Stimulated activated CD8-positive, alpha-beta memory T cell treated with anti-CD3 and anti-CD28 coated beads, Interleukin-15, amount 100 ng/mL, for 4 hours (primary cell): ENCODE measurements at places on chromosomes 12 and 14.

GRCh38 chr14:61280526-61281185 is 482 bp downstream of the TMEM30B start:
- DNase-seq: peak; percentile 60

- DNase-seq: no peak
Measured at GRCh38 chr12:12156116-12156515, 85.4 kb downstream of the BCL2L14 start.

- no peak for DNase-seq
Measured at GRCh38 chr12:118274066-118274465, 98.6 kb downstream of the TAOK3 start.

DNA sequence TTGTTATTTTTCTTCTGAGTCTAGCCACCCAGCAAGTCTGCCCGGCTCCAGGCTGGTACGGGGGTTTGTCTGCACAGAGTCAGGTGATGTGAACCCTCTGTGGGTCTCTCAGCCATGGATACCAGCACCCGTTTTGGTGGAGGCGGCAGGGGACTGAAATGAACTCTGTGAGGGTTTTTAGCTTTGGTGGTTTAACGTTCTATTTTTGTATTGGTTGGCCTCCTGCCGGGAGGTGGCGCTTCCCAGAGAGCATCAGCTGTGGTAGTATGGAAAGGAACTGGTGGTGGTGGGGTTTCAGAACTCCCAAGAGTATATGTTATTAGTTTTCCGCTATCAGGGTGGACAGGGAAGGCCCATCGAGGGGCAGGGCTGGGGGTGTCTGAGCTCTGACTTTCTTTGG is 5.3 kb upstream of the SERPINA4 start:
- no peak for DNase-seq

GRCh38 chr12:113449299-113449698 is 22.4 kb downstream of the LHX5 start:
- DNase-seq: no peak

DNA sequence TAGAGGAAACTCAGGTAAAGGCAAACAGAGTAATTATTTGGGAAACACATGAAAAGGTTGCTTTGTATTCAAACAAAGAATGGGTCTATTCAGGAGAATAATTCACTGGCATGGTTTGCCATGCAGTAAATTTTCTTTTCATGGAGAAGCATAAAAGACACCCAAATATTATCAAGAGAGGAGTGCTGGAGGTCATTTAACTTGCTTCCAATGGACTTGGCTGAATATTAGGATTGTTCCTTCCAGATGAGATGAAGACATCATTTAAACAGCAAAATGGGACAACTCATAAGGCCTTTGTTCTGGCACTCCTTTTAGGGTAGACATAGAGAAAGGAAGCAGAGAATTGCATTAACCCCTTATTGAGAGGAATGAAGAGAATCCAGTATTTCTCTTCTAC is 38.7 kb downstream of the WIF1 start:
- no peak for DNase-seq

- DNase-seq: no peak
Measured at GRCh38 chr14:56963381-56963780, 153.1 kb upstream of the OTX2 start.

DNA sequence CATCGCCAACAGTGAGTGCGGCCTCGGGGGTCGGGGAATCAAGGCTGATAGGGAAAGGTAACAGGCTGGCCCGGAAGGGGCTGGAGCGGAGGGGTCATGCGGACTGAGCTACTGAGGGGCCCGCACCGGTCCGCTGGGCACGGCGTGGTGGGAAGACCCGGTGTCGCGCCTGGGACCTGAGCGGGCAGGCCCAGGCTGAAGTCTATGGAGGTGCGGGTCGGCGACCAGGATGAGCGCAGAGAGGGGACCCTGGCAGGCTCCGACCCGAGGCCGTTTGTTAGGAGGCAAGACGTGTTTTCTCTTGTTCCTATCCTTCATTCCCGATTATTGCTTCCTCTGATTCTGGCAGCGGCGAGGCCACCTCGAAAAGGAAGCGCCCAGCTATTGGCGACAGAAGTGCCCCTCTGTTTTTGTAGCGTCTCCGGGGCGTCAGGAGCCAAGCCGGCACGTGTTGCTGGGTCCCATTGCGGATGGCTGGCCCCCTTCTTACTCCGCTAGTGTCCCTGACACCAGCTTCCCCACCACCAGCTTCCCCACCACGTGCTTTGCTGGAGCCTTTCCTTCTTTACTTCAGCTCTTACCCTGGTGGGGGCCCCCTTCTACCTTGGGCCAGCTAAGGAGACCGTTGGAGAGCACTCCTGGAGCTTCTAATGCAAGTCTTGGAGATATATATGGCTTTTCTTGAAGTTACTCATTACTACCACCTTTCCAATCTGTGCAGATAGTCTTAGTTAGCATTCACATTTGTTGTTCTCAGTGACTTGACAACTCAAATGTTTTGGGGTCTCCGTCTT is 653 bp downstream of the PA2G4 start:
- DNase-seq: no peak

DNA sequence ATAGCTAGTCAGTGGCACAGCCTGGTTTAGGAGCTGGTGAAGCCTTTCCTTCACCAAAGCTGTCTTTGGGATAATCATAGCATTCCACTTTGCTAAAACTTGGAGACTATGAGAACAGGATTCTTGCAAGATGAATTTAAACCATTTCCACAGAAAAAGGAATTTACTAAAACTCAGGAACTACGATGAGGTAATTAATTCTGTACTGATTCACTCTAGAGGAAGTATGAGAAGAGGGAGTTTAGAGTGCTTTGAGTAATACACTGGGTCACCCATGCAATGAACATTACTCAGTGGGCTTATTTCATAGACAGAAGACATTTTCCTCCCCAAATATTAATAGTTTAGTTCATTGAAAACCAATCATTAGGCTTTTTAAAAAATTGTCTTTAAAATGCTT is 73.0 kb downstream of the RMST start:
- no peak for DNase-seq

GRCh38 chr14:76844223-76844622 is 18.0 kb downstream of the LRRC74A start:
- peak; percentile 32 for DNase-seq

DNA sequence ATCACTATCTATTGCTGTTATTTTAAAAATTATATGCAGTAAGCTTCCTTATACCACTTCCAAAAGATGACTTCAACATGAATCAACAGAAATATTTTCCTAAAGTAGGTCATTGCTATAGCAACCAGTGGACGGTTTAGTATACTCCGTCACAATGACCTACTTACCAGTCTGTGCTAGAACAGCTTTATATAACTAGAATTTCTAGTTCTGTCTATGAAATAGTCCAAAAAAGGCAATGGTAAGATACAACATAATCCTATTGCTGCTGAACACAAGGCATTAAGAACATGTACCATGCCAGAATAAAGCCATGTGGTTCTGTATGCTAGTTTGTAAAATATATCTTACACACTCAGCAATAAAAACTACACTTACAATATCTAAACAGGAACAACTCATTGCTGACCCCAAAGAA is 40.7 kb upstream of the MTERF2 start:
- no peak for DNase-seq

GRCh38 chr14:35258420-35258819 is 33.8 kb upstream of the PSMA6 start:
- DNase-seq: no peak

DNA sequence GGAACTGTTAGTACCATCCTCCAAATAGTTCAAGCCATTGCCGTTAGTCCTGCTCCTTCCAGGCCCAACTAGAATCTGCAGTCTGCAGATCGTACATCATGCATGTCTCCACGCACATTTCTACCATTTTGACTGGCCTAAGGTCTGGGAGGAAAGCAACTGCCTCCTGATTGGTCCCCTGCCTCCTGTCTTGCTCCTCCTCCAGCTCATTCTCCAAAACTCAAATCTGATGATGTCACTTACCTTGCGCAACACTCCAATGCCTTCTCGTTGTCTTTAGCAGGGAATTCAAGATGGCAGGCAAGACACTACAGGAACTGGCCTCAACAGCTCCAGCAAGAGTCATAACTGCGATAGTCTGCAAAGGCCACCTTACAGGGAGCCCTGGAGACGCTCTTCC is 9.7 kb upstream of the HCAR1 start:
- DNase-seq: no peak

DNA sequence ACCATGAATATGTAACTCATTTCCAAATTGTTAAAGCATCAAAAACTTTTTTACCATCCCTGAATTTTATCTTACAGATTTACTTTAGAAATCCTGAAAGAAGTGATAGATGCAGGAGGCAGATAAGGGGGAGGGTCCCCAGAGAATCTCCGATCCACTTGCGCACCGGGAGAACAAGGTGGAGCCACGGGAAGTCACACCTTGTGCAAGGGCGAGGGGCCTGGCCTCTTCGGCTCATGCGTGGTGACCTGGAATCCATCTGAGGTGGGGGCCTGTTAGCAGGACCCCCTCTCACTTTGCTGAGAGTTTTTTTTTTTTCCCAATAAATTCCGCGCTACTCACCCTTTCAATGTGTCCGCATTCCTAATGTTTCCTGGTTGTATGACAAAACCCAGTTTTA is 80.2 kb upstream of the CDKN3 start:
- DNase-seq: no peak

GRCh38 chr14:90697132-90697531 is 119.1 kb downstream of the TTC7B start:
- no peak for DNase-seq

DNA sequence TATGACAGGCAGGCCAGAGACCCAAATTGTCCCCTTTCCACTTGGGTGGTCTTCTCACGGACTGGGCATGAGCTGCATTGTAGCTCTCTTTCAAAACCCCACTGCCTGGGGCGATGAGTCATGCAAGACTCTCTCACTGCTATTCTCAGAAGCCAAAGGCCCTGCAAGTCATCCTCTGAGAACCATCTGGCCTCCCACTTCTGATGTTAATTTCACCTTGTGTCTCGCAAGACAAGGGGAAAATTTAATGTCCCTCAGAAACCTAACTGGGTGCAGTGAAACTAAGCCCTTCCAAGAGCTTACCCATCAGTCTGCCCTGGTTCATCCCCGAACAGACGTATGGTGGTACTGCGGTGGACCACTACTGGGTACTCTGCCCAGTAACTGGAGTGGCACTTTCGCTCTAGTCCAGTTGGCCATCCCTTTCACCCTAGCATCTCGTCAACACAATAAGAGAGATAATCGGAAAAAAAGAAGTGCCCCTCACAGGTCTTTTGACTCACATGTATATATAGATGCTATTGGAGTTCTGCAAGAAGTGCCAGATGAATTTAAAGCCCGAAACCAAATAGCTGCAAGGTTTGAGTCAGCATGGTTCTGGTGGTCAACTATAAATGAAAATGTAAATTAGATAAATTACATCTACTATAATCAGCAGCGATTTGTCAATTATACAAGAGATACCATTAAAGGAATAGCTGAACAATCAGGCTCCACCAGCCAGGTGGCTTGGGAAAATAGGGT is 31.3 kb upstream of the LALBA start:
- no peak for DNase-seq

DNA sequence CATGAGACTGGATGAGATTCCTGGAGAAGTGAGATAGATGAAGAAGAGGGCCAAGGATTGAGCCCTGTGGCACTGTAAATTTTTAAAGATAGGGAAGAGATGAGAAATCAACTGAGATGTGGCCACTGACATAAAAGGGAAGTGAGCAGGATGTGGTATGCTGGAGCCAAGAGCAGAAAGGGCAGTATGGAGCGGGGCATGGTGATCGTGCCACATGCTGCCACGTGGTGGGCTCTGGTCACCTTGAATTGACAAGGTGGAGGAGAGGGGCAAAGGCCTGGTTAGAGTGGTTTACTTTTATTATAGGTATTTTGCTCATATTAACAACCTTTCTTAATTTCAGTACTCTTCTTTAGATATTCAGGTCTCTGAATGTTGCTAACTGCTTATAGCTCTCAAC is 257.9 kb downstream of the NEDD1 start:
- DNase-seq: no peak
